ENCODE measurements at places on chromosomes 2 and 18.

GRCh38 chr2:23591111-23591510, 206.1 kb downstream of the KLHL29 start:
- DNase-seq = no peak

- no peak for DNase-seq
Observed at GRCh38 chr18:57270156-57270555, 82.2 kb upstream of the ST8SIA3 start.

DNA sequence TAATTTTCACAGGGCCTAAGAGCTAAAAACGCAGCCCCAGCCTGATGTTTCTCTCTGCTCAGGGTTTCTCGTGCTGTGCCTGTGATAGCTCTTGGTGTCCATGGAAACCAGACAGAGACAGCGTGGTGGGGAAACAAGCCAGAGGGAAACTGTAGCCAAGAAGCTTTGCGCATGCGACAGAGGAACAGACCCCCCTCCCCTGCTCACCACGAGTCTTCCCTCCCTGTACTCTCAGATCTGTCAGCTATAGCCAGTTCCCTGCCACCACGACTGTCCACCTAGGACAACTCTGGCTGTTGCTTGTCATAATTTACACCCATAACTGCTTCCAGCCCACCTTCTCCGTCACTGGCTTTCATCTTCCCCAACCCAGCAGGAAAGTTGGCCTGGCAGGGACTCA, 13.2 kb upstream of the DNAJC27 start:
- DNase-seq = peak; percentile 53

DNA sequence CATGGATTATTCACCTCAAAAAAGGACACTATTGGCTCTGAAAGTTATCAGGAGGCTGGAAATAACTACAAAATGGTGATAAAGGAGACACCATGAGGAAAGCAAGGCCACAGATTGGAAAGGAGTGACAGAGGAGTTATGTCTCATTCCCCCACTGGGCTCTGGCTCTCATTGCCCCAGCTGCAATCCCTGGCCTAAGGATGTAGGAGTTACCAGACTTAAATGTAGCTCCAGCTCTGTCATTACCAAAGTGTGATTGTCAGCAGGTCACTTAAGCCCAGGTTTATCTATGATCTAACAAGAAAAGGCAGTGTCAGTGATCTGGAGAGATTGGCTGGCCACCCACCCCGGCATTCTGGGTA, 1228.2 kb upstream of the DDX18 start:
- no peak for DNase-seq
